ENCODE measurements at places on chromosomes 2 and 18.
A peak's percentile ranks its signal among the peaks of the same experiment; 100 is the strongest.

GRCh38 chr18:36724591-36725001 lies 104.2 kb downstream of the TPGS2 start:
- no peak for DNase-seq

- no peak for DNase-seq
Observed at GRCh38 chr2:221897718-221898117, 325.6 kb upstream of the EPHA4 start.

DNA sequence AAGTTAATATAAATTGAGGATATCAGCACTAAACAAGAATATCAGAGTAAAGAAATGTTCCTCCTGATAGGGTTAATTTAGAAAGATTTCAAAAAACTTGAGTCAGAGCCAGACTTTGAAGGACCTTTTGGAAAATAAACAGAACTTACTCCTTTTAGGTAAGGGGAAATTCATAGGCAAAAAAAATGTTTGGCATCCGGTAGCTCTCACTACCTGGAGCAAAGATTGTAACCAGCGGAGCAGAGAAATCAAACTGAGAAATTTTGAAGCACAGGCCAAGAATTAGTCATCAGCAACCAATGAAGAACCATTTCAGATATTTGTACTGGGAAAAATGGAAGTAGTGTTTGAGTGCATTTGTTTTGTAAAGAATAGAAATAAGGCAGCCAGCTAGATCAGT lies 113.0 kb downstream of the ICA1L start:
- DNase-seq: no peak

- DNase-seq: no peak
Observed at GRCh38 chr2:83022631-83023210, 1436.4 kb downstream of the SUCLG1 start.

GRCh38 chr2:231764760-231765159 lies 16.3 kb downstream of the PDE6D start:
- no peak for DNase-seq

- no peak for DNase-seq
Observed at GRCh38 chr2:58553937-58554336, 312.8 kb upstream of the FANCL start.

- peak; percentile 36 for DNase-seq
Observed at GRCh38 chr2:195533771-195534642, 123.0 kb upstream of the SLC39A10 start.

DNA sequence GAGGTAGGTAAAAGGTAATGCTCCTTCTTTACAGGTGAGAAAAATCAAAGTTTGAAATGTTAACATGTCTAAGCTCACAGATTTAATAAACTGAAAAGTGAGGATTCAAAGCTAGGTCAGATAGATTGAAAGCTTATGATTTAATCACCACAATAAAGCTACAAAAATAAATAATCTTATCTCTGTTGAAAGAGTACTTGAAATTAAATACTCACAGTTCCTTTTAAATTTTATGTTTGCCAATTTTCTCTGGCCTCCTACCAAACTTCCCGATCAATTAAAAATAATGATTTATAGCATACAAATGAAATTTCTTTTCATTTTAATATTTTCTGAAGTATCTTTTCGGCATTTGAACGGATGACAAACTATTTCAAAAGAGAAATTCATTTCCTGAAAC lies 77.3 kb downstream of the GAREM1 start:
- no peak for DNase-seq

DNA sequence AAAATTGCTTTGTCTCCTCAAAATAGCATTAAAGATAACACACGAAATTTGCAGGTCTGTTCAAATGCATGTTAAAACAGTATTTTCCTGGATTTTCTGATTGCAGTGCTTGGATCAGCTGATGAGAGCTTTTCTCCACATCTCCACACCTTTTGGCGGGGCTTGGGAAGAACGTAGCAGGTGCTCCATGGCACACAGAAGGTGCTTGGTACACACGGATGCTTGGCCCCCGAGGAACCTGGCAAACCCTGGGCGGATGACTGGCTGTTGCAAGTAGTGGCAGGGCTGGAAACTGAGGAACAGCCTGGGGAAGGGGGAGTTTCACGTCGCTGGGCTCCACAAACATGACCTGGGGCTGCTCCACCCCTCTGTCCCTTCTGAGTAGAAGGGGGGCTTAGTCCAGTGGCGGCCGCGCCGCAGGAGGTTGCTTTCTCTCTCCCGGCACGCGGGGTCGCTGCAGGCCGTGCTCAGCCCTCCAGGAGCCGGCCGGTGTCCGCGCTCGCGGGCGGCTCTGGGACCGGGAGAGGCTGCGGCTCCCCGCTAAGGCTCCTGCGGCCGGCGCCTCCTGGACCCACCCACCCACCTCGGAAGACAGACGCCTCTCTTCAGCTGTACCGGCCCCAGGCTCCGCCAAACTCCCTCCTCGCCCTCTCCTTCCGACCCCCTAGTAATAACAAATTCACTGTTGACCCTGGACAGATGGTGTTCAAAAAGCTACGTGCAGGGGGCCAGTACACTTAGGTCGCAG lies 69.3 kb downstream of the MARCO start:
- peak; percentile 42 for DNase-seq

GRCh38 chr18:35247412-35248249 lies 6.8 kb downstream of the ZNF397 start:
- no peak for DNase-seq

DNA sequence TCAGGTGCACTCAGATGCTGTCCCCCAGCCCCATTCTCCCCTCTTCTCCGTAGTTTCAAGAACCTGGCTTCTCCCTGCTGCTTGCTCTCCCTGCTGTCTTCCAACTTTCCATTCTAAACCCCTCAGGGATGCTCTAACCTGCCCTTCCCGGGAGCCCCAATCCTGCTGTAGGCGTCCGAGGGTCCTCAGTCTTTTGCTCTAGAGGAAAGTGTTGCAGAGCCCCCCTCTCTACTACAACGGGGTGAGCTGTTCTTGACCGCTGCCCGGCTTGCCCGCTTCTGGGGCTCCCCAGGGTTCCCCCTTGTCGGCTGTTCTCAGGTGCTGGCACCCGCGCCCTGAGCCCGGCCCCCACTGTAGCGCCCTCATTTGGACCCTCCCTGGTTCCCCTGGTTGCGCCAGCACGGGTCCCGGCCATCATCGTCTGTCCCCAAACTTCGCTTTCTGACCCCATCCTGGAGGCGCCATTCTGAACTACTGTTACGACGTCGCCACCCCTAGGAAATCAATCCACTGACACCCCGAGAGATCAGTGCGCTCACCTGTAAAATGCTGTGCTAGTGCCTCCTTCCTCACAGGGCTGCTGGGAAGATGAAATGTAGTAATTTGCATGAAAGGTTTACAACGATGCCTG lies 31.9 kb upstream of the REG3G start:
- no peak for DNase-seq

DNA sequence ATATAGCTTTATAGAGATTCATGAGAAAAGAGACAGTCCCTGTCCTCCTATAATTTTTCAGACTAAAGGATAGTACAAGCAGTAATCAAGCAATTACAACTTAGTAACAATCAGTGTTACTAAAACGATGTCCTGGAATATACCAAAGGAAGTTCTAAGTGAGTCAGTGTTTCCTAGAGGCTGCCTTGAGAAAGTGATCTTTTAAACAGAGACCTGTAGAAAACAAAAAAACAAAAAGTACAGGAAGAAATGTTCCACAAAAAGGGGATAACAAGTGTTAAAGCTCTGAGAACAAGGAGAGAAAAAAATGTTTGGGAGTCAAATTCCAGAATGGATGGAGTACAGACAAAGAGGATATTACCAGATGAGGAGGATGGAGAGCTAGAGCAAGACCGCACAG lies 556.4 kb downstream of the ERBB4 start:
- no peak for DNase-seq

GRCh38 chr2:158837645-158838044 lies 42.5 kb downstream of the DAPL1 start:
- no peak for DNase-seq

DNA sequence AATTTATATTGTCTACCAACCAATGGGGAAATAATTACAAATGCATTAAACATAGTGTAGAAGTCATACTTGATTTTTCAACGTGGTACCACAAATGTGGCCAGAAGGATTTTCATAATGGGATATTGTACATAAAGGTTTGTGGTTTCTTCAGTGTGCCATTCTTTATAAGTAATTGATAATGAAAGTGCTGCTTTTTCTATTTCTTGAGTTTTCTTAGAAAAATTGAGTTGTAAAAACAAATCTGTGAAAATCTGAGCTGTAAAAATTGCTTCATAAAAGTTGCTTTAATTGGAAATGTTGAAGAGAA lies 103.6 kb downstream of the KYNU start:
- DNase-seq: no peak

GRCh38 chr2:226213717-226214116 lies 585.9 kb downstream of the IRS1 start:
- peak; percentile 27 for DNase-seq

- no peak for DNase-seq
Observed at GRCh38 chr18:76042511-76042910, 452.5 kb downstream of the ZNF516 start.

GRCh38 chr2:212913640-212914306 lies 237.6 kb downstream of the IKZF2 start:
- no peak for DNase-seq

- no peak for DNase-seq
Observed at GRCh38 chr2:202014759-202015211, 18.9 kb upstream of the FZD7 start.

- DNase-seq: no peak
Observed at GRCh38 chr2:213219816-213220215, 64.4 kb upstream of the SPAG16 start.

DNA sequence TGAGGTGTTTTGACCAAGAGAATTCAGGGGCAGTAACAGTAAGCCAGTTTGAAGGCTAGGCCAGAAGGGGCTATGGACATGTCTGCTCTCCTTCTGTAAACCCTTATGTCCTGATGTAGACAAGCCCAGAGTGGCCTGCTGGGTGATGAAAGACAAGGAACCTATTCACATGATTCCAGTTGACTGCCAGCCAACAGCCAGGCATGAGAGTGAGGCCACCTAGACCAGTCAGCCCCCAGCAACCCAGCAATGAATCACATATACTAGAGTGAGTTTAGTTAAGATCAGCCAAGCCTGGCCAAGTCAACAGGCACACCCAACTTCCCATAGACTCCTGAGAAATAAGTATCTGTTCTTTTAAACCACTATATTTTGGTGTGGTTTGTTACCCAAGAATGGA lies 1889.7 kb upstream of the CELF4 start:
- no peak for DNase-seq

- DNase-seq: no peak
Observed at GRCh38 chr2:24512404-24512803, 21.4 kb downstream of the NCOA1 start.

- no peak for DNase-seq
Observed at GRCh38 chr2:170265321-170265720, 87.4 kb downstream of the MYO3B start.

GRCh38 chr2:31113765-31114164 lies 24.5 kb downstream of the GALNT14 start:
- no peak for DNase-seq

DNA sequence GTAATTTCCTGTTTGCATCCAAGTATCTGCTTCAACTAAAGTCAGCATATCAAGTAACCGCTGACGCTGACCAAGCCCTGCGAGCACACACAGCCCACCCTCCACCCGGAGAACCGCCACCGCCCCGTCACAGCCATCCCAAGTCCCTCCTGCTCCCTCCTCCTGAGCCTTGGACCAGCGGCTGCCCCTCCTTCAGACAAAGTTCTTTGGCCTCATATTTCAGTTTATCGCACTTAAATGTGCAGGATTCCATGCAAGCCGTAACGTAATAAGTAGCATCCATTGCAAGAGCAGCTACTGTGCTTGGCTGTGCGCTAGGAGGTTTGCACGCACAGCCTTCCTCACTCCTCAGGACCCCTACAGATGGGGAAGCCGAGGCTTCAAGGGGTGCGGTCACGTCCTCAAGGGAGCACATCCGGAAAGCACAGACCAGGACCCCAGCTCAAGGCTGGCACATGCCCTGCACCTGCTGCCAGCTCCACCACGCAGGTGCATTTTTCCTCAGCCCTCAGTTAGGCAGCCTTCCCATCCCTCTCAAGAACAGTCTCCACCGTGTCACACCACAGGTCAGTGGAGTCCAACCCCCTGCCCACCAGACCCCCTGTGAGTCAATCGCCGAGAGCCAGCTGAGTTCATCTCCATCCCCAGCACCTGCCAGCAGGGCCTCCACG lies 17.1 kb downstream of the PXDN start:
- peak; percentile 62 for DNase-seq

DNA sequence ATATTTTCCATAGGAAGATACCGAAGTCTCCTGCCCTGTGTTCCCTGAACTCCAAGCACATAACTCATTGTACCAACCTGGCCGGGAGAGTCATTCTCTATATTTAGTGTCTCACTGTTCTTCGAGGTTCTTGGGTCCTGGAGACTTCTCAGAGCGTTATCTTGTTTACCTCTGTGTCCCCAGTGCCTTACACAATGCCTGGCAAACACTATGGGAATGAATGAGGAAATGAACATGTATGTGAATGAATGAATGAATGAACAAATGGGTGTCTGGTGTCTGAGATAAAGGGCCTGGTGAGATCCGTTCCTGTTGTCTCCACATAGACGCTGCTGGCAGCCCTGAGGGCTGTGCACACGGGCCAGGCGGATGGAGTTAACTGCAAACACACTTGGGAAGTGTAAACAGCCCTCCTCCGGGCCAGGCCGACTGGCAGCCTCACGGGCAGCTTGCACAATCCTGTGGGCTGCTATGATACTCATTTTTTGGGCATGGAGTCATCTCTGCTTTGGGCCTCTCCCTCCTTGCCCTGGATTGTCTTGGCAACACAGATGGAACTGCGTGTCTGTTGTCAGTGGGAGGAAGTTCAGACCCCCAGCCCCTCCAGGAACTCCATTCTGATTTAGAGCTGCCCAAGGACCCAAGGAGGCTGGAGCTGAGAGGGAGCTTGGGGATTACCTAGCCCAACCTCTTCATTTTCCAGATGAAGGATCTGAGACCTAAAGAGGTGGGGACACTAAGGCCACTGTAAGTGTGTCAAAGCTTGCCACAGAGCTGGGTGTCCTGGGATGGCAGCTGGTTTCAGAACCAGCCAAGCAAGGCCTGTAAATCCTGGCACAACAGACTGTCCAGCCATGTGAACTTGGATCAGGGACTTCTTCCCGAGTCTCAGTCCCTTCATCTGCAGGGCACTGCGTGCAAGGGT lies 124.4 kb downstream of the INHBB start:
- peak; percentile 84 for DNase-seq

GRCh38 chr18:13657974-13658373 lies 68.4 kb downstream of the FAM210A start:
- no peak for DNase-seq

- DNase-seq: no peak
Observed at GRCh38 chr2:39160982-39161381, 40.1 kb upstream of the SOS1 start.

Data from HTR-8/SVneo (cell line).